AG04450 (cell line): ENCODE measurements at places on chromosomes 1 and 21.

GRCh38 chr1:116950517-116951199, 40.9 kb downstream of the PTGFRN start:
- DNase-seq: no peak

- no peak for DNase-seq
Observed at GRCh38 chr1:186839041-186839400, 10.3 kb downstream of the PLA2G4A start.

DNA sequence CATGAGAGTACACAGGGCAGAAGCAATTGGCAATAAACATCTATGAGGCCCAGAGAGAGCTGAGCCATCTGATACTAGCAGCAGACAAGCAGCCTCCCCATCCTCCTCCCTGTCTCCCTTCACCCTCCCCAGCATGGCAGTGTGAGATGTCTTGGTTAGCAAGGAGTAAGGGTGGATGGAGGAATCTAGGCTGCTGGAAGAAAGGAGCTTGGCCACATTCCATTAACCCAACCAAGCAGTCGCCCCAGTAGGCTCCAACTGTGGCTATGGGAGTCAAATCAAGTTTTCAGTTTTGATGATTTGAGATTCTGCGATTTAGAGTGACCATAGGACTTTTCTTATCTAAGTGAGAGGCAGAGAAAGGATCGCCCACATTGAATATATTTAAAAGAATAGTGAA, 12.9 kb upstream of the RUNX1 start:
- no peak for DNase-seq

- no peak for DNase-seq
Observed at GRCh38 chr1:34747638-34747941, 7.3 kb upstream of the GJB5 start.

- DNase-seq: no peak
Observed at GRCh38 chr1:8035289-8035688, 9.2 kb upstream of the ERRFI1 start.

DNA sequence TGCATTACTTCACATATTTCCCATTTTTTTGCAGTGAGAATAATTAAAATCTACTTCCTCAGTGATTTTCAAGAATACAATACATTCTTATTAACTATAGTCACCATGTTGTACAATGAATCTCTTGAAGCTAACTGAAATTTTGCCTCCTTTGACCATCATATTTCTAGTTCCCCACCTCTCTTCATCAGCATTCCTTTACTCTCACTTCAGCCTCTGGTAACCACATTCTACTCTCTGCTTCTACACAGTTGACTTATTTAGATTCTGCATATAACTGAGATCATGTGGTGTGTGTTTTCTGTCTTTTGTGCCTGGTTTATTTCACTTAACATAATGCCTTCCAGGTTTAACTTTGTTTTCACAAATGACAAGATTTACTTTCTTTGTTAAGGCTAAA, 304.4 kb upstream of the LYPLAL1 start:
- no peak for DNase-seq
